HCEC 1CT (cell line): ENCODE measurements at places on chromosomes 3 and 15.
A peak's percentile ranks its signal among the peaks of the same experiment; 100 is the strongest.

- DNase-seq = peak; percentile 44
These were observed 683 bp downstream of the UBE2Q2 start for GRCh38 chr15:75843678-75844581.

DNA sequence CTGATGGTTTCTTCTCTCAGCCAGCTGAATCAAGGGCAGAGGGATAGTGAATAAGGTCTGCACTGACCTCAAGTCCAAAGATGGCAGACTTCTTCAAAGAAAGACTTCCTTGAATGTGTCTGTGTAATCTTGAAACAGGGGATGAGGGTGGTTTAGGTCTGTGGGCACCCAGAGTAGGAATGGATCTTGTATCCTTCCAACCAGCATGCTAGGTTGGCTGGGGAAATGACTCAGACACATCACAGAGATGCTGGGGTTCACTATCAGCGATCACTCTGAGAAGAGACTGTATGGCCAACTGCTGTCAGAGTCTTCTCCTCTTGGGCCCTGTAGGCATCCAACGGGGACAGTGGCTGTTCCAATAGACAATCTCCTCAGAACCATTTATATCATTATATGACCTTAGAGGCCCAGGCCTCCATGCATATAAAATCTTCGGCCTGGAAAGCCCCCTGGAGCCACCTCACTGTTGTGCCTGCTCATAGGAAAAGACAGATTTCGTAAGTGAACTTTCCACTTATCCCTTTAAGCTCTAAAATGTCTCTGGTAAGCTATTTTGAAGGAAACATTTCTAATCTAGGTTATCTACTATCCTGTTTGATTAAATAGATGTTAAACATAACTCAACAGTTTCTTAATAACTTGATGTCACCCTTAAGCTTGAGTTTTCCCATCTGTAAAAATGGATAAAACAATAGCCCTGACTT lies 58.5 kb downstream of the TIPARP start:
- no peak for DNase-seq

DNA sequence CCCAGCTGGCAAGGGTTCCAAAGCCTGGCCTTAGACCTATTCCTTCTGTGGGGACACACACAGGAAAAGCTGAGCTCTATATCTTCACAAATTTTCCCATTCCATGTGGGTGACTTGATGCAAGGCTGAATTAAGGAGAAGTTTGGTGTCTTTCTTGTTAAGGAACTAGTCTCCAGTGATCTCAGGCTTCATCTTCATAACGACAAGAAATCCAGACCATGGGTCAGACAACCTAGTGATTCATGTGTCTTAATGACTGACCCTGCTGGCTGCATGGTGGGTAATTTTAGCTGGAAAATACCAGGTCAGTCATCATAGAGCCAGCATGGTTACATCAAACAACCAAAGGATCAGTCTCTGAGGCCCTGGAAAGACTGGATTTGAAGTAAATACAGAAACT lies 112.7 kb upstream of the SLC4A7 start:
- peak; percentile 32 for DNase-seq

DNA sequence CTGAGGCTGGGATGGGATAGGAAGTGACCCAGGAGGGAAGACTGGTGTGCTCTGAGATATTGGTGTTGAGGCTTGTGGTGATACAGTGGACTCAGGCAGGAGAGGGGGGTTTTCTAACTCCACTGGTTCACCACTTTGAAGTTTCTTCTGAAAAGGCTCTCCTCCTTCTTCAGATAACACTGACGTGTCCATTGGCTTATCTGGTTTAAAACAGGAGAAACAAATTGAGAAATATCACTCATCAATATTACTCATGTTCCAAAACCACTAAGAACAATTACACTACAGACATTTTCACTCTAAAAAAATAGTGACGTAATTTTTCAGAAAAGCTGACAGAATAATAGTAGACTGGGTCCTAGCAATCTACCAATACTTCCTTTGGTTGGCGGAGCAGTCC lies 23.1 kb downstream of the TP53BP1 start:
- peak; percentile 76 for DNase-seq

DNA sequence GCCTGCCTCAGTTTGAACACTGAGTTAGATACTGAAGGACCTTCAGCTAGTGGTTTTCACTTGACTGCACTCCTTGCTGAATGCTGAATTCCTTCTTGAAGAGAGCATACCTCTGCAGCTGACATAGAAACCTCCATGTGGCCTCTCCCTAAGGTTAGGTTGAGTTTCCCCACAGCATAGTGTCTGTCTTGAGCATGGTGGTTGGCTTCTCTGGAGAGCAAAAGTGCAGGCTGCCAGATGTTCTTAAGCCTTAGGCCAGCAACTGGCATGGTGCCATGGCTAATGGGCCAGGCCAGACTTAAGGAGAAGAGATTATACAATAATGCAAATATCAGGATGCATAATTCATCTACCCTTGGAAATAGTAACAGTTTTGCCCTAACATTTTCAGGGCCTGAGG lies 545.6 kb upstream of the ZNF385D start:
- no peak for DNase-seq

DNA sequence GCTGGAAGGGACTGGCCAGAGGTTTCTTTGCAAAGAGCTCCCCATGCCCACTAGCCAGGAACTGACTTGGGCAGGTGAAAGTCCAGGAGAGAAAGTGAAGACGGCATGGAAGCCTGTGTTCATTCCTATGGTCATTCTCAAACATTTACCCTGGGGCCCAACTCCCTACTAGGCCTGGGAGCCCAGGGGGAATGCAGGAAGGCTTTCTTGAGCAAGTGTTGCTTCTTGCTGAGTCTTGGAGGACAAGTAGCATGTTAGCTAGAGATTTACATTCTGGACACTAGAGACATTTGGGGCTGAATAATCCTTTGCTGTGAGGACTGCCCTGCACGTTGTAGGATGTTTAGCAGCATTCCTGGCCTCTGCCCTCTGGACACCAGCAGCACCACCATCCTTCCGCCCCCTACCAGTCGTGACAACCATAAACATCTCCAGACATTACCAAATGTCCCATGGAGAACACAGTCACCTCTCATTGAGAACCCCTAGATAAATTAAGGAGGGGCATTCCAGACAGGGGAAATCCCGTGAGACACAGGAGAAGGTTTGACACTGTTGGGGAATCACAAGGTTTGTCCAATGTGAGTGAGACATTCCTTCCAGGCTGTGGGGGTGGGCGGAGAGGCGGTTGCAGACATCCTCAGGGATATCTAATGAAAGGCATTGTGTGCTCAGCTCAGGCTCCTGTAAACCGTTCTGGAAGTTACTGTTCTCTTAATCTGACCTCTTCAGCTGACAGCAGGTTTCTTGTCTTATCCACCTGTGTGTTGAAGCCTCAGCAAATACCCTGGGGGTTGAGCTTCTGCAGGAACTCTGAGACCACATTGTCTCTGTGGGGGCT lies 236.2 kb downstream of the TLE3 start:
- no peak for DNase-seq

DNA sequence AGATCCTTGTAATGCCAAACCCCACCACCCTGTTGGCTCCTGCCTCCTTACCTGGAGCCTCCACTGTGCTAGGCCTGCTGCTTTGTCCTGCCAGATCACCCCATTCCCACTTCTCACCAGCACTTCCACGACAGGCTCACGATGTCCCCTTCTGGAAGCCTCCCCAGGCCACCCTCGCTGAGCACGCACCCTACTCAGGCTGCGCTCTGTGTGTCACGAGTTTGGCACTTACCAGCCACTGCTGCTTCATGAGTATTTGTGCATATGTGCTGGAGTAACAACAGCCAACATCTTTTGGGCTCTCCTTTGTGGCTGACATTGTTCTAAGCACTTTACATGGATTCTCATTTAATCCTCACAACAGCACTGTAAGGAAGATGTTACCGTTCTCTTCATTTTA lies 58.1 kb downstream of the PDIA5 start:
- DNase-seq = no peak

GRCh38 chr3:66261355-66261754 lies 40.6 kb downstream of the SLC25A26 start:
- DNase-seq = peak; percentile 47

GRCh38 chr15:67652586-67652985 lies 110.1 kb downstream of the MAP2K5 start:
- no peak for DNase-seq

GRCh38 chr15:101664303-101664913 lies 12.2 kb upstream of the TM2D3 start:
- no peak for DNase-seq

DNA sequence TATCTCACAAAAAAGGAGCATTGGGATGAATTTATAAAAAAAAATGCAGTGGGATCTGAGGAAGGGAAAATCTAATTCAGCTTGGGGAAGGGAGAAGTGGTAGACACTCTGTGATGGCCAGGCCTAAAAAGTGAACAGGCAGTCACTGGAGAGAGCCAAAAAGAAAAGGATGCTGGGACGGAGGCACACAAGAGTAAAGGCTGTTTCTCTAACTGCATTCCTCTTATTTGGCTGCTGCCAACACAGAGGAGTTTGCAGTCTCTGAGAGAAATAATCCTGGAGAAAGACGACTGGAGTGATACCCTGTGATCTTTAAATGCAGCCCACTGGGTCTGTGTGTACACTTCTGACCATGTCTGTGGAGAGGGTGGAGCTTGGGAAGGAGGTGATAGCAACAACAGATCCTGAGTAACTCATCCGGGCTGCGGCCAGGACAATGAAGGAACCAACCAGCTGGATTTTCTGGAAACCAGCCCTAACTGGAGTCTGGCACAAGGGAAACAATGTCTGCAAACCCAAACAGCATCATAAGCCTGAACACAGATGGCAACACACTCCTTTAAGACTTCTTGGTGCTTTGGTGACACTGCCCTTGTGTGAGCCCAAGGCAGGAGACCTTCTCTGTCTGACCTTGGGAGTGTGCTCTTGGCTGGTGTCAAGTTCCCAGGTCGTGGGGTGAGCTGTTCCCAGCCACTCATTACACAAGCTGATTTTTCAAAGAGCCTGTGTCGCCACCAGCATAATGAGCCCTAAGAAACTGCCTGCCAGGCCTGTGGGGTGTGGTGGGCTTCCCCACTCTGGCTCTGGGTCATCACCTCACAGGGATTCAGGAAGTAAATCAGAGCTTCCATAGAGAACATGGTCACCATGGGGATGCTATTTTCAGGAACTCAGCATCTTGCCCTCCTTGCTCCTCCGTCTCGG lies 8.0 kb downstream of the FYCO1 start:
- DNase-seq = peak; percentile 60

DNA sequence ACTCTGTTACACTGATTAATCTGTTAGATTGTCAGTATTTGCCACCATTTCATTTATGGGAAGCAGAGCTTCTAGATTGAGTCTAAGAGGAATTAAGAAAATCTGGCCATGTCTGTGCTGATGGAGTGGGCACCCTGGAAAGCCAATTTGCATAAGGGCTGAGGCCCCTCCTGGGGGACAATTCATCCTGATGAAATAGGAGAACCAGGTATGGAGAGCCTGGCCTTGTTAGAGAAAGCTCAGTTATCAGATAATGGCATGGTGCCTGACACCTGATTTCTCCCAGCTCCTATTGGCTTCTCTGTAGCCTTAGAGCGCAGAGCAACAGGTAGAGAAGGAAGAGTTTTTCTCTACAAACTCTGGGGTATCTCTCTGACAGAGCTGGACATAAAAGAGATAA lies 114.2 kb downstream of the EBLN2 start:
- DNase-seq = no peak

- no peak for DNase-seq
These were observed 51.9 kb downstream of the ZBTB20 start for GRCh38 chr3:115095236-115095635.

- peak; percentile 17 for DNase-seq
These were observed 661.6 kb downstream of the SI start for GRCh38 chr3:164416491-164417222.

- DNase-seq = no peak
These were observed at the start of gene CFAP92 for GRCh38 chr3:128993461-128994172. Gene CFAP92, minus strand, starts transcription at chr3:128994076. Its CDS starts 772 bp downstream, at chr3:128993304.

GRCh38 chr15:99141943-99142342 lies 37.1 kb downstream of the SYNM start:
- DNase-seq = no peak

DNA sequence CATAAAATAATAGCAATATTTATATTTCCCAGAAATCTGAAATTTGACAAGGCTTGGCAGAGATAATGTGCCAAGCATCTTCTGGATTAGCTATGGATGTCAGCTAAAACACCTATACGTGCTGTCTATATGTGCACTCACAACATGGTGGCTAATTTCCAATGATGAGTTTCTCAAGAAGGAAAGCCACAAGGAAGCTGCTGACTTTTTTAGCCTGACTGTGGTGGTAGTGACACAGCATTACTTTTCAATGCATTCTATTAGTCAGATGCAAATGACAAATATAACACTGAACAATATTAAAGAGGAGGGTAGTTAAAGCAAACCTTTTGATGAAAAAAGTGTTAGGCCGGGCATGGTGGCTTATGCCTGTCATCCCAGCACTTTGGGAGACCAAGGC lies 101.7 kb upstream of the CCDC54 start:
- DNase-seq = no peak

- DNase-seq = peak; percentile 21
These were observed 1155.5 kb downstream of the TBL1XR1 start for GRCh38 chr3:176041812-176042211.

DNA sequence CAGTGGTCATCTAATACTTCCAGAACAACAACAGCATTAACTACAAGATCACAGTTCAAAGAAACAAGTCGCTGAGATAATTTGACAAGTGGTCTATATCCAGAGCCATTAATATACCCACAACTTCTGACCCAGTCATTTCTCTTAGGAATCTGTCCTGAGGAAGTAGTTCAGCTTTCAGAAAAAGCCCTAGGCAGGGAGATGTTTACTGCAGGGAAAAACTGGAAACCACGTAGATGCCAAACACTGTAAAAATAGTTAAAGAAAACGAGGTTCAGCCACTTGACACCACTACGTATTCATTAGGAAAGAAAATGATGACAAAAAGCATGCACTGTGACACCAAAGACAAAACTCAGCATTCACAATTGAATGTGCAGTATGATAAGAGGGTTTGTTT lies 22.3 kb upstream of the CDCP1 start:
- DNase-seq = no peak

DNA sequence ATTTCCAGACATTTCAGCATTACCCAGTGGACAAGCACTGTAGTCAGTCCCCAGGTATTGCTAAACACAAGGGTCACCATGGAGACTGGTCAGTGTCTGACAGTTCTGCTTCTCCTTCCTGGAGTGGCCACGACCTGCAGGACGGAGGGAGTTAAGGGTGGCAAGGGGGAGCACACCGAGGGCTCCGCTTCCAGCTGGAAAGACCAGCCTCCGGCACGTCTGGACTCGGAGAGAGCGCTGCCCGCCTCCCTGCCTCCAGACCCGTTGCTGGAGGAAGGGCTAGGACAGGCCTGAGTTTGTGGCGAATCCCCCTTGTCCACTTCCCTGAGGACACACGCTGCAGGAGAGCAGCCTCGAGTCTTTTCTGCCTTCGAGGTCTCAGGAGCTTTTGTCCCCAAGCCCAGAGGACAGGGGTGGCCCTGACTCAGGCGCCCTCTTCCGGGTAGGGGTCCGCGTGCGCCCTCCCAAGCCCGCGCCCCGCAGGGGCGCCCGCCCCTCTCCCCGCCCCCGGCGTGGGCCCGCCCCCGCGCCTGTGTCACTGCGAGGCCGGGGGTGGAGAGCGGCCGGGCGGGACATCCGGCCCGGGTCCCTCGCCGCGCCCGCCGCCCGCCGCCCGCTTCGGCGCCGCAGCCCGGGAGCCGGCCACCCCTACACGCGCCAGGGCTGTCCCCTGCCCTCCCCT lies at the start of gene CHST14:
CHST14 (plus strand) TSS at position 562 of the 682 bp plus-strand sequence. CDS start 230 bp downstream, outside the sequence.
- DNase-seq = peak; percentile 12
